ENCODE measurements at places on chromosomes 3 and 15. TPM values are rescaled to one million over a fixed set of nuclear protein-coding genes. Genes with fewer than 3 reads are reported as not detected.

- DNase-seq: peak; percentile 44
Observed at GRCh38 chr15:71752604-71753289, 57.6 kb upstream of the NR2E3 start.

Gene CTXN2
- total RNA-seq: not detected

Gene FOXL2NB
- not detected for total RNA-seq

DNA sequence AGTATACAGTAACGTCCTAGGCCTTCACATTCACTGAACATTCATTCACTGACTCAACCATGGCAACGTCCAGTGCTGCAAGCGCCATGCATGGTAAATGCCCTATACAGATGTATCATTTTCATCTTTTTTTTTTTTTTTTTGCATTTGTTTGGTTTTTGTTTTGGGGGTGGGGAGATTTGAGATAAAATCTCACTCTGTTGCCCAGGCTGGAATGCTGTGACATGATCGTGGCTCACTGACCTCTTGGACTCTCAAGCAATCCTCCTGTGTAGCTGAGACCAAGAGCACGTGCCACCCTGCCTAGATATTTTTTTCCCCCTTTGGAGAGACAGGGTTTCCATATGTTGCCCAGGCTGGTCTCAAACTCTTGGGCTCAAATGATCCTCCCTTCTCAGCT is 37.4 kb downstream of the SUSD5 start:
- peak; percentile 86 for DNase-seq

DNA sequence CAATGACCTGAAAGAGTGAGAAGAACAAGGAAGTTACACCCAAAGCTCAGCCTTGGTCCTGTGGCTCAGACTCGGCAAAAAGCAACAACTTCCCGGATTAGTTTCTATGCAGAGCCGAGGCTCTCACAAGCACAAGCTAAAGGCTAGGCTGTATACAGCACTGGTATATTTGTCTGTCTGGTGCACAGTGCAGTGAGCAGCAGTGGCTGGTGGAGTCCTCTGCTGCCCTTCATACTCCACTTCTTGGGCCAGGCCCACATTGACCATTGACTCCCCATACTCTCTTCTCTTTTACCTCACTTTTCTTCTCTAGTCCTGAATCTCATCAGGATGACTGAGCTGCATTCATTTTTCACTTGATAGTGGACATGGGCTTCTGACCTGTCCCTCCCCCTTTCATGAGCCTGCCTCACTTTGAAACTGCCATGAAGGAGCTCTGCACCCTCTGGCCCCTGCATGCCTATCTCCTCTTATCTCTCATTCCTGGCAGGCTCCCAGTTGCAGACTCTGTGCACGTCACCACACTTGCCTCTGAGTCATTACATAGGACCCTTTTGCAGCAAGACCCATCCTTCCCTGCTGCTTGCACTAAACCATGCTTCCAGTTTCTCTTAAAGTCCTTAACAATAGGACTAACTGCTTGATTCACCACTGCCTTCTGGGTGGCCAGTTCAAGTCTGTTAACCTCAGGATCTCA is 379.3 kb downstream of the NTRK3 start:
- DNase-seq: no peak

GRCh38 chr15:36313021-36313420 is 266.4 kb upstream of the CDIN1 start:
- DNase-seq: no peak

Gene TMEM266
- total RNA-seq: 0.04 TPM

Gene GRAMD2A
- total RNA-seq: not detected

GRCh38 chr3:66476852-66477381 is 23.9 kb downstream of the LRIG1 start:
- DNase-seq: peak; percentile 58

- no peak for DNase-seq
Observed at GRCh38 chr3:53109190-53109589, 21.0 kb downstream of the RFT1 start.

DNA sequence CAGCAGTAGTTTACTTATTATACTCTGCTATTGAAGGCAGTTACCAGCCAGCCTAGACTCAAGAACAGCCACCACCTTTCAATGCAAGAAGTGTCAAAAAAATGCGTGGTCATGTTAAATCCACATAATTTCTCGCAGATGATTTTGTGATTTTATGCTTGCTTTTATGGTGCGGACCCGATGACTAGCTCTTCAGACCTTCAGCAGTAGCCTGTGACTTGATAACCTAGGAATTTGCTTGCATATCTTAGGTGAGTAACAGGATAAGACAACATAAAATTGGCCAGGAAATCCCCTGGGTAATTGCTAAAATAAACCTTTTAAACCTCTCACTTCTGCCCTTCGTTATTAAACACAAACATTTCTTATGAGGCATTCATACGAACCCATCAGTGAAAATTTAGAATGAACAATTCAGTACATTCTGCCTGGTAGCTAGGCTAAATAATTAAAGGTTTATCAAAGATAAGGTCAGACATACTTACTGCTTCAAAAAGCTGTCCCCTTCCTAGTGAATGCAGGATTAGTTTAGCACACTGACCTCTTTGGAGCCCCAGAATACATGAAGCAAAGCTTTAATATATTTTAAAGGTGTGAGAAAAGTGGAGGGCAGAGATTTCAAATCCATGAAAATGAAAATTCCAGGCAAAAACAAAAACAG is 798.8 kb downstream of the OTOL1 start:
- no peak for DNase-seq

DNA sequence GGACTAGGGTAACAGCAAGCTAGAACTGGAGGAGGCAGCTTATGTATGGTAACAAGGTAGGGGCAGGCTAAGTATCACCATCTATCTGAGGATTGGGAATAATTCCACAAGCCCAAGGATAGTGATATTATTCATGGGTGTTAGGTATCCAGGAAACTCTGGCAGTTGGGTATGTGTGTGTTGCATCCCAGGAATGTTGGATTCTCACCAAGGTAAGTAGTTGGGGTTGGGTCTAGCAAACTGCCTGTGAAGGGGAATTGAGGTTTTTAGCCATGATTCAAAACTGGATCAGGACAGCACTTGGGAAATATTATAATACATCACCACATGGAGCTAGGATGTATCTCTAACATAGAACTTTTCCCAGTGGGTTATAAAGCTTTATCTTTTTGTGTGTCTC is 626.4 kb upstream of the GOLIM4 start:
- DNase-seq: no peak

DNA sequence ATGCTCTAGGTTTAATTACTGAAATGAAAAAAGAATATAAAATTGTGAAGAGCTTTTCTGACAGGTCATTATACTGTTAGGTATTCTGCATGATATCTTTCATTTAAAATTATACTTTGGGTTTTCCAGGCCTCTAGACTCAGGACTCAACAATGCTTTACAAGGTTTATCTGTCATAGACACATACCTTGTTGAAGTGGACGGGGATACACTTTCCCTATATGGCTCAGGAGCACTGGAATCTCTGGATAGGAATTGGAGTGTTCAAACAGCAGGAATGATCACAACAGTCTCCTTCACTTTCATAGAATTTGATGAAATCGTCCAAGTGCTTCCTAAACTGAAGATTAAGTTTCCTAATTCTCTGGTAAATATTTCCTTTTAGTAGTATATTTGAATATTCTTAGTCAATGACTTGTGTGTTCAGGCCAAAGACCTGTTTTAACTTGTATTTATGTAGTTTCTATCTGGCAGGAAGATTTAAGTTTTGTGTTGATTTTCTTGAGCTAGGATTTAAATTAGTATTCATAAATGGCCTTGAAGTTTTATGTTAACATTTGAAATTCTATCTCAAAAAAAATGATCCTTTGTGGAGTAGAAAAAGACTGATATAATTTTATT is 106.9 kb upstream of the THSD4 start:
- DNase-seq: no peak

- no peak for DNase-seq
Observed at GRCh38 chr3:182303169-182303568, 490.1 kb upstream of the ATP11B start.

DNA sequence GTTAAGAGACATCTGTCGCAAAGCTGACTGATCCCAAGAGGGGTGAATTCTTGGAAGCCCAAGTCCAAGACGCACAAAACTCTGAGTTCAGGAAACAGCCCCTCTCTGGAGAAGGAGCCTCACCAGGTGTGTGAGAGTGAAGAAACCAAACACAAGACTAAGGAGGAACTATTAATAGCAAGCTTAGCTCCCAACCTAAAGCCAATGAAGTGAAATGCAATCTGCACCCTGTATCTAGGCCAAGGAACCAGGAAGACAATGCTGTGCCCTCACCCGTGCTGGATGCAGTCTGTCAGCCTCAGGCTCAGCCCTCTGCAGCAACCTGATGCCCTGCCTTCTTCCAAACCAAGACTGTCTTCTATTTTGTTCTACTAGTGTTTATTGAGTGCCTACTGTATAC is 22.5 kb upstream of the THBS1 start:
- DNase-seq: no peak

DNA sequence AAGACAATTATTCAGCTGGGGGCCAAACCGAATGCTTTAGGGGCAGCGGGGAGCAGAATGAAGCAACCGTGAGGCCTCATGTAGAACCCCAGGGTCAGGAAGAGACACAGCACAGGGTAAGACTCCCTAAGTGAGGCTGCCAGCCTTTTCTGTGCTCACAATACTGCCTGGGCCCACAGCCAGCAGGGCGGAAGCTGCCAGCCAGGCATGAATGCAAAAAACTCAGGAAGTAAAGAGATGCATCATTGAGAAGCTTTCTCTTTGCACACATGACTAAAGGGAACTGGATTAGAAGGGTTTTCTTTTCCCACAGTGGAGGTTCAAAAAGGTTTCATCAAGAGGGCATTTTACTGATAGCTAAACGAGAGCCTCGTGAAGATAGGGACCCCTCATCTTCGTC is 33.3 kb downstream of the CA12 start:
- no peak for DNase-seq

- no peak for DNase-seq
Observed at GRCh38 chr3:102059145-102059943, 210.0 kb downstream of the NFKBIZ start.

Gene CYP1A2
- total RNA-seq: not detected

DNA sequence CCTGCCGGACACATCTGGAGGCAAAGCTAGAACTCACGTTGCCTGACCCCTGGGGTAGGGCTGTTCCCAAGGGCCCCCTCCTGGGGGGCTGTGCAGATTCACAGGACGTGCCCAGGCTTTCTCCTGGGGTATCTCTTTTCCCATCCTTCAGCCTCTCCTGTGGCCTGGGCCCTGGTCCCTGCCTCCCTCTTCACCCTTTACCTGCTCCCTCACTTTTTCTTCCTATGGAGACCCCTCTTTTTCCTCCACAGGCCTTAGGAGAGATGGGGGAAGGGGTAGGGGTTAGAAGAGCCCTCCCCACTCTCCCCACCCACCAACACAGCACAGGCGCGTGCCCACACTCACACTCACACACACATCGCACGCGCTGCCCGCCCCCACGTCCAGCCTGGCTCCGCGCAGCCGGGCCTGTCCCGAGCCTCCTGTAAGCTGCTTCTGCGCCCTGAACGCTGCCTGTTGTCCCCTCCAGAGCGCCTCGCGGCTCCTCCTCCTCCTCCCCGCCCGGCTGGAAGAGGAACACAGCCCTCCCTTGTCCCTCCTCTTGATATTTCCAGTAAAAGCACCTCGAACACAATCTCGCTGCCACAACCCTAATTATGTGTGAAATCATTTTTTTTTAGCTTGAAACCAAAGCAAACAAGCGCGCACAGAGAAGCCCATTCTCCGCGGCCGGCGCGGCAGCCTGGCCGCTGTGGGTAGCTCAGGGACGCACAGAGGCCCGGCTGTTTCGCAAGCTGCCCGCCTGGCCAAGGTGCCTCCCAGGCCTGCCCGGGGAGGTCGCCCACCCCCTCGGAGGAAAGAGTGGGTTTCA is 33.9 kb upstream of the ACAN start:
- no peak for DNase-seq

DNA sequence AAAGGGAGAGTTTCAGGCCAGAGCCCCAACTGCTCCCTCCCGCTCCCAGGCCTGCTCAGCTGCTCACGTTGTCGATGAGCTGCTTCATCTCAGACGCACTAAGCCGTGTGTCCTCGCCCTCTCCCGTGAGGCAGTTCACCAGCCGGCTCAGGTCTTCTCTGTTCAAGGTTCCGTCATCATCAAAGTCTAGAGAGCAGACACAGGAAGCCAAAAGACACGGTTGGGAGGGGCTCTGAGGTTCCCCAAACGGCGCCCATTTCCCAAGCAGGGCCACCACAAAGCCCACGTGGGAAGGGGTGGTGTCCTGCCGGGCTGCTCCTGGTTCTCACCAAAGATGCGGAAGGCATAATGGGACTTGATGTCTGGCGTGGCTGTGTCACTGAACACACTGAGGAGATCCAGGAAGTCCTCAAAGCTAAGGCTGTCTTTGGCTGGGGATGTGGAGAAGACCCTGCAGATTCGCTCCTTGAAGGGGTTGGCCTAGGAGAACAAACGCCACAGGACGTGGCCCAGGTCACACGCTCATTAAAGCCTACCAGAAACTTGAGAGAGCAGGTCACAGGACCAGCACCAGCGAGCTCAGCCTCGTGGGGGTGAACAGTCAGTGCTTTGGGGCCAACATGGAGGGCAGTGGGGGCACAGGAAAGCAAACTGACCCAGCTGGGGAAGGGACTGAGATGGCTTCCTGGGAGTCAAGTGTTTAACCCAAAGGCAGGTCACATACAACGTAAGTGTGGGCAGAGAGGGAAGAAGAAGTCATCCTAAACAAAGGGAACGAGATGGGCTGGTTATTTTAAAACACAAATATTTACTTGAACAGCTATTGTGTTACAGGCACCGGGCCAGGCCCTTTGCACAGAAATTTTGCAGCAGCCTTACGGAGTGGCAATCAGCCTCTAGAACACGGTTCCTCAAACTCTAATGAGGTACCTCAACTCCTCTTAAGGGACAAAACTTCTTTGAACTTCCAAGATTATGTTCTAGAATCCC is 2.4 kb downstream of the CIB1 start:
- no peak for DNase-seq

Gene GUCA1C
- not detected for total RNA-seq

- DNase-seq: no peak
Observed at GRCh38 chr3:161555320-161555719, 58.7 kb downstream of the OTOL1 start.

Gene GOLGA6B
- total RNA-seq: not detected

GRCh38 chr3:17258823-17259436 is 374.2 kb downstream of the PLCL2 start:
- DNase-seq: peak; percentile 14

GRCh38 chr3:11288021-11288491 is 15.9 kb downstream of the ATG7 start:
- no peak for DNase-seq

Gene C3orf38
- total RNA-seq: 17.5 TPM
